ENCODE measurements at places on chromosomes 1 and 21.

GRCh38 chr1:245168086-245168485 is 13.3 kb downstream of the KIF26B start:
- DNase-seq, result no peak

DNA sequence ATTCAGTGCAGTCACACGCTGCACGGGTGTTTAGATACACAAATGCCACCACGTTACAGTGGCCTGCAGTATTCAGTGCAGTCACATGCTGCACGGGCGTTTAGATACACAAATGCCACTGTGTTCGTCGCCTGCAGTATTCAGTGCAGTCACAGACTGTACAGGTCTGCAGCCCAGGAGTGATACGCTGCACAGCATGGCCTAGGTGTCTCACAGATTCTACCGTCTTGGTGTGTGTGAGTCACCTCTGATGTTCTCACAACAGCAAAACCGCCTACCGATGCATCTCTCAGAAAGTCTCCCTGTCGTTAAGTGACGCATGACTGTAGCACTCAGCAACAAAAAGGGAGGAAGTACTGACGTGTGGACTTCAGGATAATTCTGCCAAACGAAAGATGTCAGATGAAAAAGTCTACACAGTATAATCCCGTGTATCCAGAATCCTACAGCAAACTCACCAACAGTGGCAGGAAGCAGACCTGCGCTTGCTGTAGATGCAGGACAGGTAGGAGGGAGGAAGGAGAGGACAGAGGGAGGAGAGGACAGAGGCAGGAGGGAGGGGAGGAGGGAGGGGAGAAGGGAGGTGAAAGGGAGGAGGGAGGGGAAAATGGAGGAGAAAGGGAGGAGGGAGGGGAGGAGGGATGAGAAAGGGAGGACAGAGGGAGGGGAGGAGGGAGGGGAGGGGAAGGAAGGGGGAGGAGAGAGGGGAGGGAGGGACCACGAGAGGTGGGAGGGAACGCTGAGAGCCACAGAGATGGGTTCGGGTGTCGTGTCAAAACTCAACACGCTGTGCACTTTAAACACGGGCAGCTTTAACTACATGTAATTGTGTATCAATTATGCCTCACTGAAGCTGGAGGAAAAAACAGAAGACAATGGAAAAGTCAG is 36.3 kb upstream of the PCBP3 start:
- DNase-seq, result no peak

DNA sequence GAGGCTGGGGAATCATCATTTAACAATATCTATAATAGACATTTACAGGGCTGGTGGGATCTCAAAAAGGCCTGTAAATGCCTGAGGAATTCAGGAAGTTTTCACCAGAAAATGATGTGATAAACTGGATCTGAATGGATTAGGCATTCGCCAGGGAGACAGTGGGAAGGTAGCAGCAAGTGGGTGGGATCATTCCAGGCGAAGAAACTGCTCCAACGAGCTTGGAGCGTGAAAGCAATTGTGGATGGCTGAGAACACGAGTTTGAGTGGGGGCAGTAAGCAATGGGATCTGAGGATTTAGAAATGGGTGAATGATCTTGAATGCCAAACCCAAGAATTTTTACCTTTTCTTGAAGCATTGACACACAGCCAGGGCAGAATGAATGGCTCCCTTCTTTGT is 8.9 kb upstream of the NDUFS5 start:
- DNase-seq, result no peak

DNA sequence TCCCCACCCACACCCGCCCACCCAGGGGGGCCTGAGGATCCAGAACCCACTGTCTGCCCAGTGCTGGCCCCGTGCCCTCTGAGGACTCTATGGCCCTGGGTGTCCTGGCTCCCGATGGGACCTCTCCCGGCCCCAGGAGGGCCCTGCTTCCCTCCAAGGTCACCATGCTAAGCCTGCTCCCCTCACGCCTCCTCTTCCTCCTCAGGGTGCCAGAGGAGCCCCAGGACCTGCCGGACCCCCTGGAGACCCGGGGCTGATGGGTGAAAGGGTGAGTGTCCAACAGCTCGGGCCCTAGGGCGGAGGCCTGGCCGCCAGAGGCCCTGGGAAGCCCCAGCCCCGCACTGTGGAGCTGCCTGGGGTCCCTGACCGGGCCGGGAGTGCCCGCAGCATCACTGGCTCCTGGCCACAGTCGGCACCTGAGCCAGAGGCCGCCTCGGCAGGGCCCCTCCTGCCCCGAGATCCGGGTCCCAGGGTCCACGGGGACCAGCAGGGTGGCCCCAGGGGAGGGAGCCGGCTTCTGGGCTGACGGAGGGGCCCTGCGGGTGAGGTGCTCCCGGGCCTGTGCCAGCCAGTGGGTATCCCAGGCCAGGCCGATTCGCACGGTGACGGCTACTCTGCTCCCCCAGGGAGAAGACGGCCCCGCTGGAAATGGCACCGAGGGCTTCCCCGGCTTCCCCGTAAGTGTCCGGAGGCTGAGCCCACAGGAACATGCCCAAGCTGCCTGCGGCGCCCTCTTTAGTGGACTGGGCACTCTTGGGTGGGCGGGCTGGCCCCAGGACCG is 16.1 kb downstream of the COL6A1 start:
- DNase-seq, result no peak

GRCh38 chr1:11499601-11500331 is 20.8 kb downstream of the DISP3 start:
- DNase-seq, result no peak

GRCh38 chr1:4517186-4517954 is 137.0 kb upstream of the AJAP1 start:
- no peak for DNase-seq

GRCh38 chr1:147247656-147248238 is 5.3 kb downstream of the CHD1L start:
- DNase-seq, result no peak

- no peak for DNase-seq
These were observed 13.0 kb downstream of the CAMSAP2 start for GRCh38 chr1:200751717-200752116.

GRCh38 chr21:22280851-22281250 is 1282.6 kb downstream of the NCAM2 start:
- DNase-seq, result no peak

DNA sequence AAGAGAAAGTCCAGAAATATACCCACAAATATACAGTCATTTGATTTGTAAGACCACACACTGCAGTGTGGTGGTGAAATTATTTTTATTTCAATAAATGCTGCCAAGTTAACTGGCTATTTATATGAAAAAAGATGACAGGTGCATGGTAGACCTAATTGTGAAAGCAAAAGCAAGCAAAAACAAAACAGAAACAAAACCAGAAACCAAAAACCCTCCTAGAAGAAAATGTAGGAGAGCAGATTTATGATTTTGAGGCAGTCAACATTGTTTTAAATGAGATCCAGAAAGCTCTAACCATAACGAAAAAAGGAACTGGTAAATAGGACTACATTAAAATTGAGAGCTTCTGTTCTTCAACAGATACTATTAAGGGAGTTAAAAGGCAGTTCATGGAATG is 303.6 kb downstream of the PRDM2 start:
- no peak for DNase-seq

DNA sequence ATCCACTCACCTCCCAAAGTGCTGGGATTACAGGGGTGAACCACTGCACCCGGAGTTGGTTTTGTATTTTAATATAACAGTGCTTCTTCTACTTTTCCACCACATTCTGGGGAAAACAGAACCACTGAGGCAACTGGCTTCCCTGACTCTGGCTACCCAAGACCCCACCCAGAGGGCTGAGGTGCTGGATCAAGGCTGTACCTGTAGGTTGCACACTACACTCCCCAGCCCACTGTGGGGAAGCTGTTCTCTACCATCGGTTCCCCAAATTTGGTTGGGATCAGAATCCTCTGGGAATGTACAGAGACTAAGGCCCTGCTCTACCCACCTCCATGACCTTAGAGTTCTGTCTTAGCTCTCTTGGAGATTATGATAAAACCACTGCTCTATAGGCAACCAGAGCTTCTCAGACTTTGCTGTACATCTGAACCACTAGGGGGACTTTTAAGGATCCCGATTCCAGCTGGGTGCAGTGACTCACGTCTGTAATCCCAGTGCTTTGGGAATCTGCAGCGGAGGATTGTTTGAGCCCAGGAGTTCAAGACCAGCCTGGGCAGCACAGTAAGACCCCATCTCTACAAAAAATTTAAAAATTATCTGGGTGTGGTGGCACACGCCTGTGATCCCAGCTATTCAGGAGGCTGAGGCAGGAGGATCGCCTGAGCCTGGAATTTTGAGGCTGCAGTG is 51.6 kb downstream of the GNG4 start:
- no peak for DNase-seq

DNA sequence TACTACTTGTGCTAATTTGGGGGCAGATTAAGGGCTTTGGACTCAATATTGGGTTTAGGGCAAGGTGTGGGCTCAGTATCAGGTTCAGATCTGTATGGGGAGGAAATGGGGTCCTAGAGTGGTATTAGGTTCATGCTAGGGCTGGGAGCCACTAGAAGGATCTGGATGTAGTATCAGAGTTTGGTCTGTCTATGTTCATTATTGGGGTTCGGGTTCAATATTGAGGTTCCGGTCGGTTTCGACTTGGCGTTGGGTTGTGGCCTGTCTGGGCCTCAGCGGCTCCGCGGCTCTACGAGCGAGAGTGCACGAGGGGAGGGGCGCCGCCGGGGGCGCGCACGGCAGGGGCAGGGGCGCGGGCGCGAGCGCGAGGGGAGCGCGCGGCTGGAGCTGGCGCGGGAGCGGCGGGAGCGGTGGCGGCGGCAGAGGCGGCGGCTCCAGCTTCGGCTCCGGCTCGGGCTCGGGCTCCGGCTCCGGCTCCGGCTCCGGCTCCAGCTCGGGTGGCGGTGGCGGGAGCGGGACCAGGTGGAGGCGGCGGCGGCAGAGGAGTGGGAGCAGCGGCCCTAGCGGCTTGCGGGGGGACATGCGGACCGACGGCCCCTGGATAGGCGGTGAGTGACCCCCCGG is at the start of gene PTPRF:
TSS of gene PTPRF (plus strand) at position 401 of the 624 bp plus-strand sequence. CDS start 14,193 bp downstream, outside the sequence.
- no peak for DNase-seq

- no peak for DNase-seq
These were observed 265.7 kb downstream of the COL11A1 start for GRCh38 chr1:102842606-102843005.
